ENCODE measurements at places on chromosomes 3 and 15.

- DNase-seq = no peak
These were observed 39.2 kb downstream of the EPHB3 start for GRCh38 chr3:184600685-184601377.

DNA sequence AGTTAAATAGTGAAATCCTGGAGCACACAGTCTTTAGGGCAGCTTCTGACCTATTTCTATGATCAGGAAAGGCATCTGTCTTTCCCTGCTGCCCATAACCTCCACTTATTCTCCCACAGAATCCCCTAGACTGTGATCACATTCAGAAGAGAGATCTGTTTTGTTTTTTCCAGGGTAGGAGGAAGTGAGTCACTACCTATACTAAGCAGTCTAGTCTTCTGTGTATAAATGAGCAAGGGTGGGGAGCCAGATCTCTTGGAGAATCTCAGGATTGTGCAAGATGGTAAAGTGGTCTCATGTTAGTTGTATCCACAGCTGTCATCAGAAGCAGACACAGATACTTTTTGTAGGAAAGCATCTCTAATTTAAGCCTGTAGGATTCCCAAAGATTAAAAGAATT lies 11.8 kb upstream of the FBXO22 start:
- no peak for DNase-seq

DNA sequence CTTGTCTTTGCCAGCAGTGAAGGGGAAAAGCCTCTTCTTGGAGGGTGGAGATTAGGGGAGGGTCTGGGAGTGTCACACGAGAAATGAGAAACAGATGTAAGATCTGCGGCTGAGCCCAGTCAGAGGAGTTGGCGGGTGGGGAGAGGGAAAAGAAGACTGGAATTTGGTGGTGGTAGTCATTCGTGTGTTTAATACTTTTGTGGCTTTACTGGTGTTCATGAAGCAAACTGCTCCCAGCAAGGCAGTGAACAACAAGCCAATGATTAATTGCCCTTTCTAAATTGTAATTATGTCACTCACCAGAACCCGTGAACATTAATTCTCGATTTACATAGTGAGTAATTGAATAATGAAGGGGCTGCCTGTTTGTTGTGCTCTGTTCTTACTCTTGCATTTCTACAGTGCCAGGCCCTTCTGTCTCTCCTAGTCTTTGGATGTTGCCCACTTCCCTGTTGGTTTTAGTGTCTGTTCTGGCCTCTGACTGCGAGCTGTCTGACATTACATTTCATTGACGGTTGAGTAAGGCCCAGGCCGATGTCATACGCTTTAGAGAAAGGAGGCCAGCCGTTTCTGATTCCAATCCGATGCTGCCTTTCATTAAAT lies 78.0 kb downstream of the CHCHD6 start:
- no peak for DNase-seq

DNA sequence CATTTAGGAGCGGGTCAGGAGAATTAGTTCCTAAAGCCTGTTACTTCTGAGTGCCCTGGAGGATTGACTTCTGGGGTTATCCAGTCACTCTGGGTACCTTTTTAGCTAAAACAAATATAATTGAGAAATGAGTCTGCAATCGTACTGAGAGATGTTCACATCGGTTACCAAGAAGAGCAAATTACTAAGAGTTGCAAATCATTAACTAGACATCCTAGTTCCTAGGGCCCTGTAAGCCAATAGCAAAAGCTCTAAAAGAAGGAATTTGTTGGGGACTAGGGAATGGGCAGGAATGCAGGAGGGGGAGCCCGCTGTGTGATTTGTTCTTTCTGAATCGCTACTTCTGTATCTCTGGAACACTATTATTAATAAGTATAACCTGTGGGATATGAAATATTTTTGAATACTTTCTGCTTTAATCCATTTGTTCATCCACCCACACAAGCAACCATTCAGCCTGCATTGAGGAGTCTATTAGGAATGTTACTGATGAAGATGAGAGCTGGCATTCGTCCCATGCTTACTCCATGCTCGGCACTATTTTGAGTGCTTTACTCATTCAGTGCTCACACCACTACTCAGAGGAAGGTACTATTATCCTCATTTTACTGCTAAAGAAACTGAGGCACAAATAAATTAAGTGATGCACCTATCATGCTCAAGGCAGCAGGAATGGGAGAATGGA lies 31.5 kb upstream of the KY start:
- no peak for DNase-seq

DNA sequence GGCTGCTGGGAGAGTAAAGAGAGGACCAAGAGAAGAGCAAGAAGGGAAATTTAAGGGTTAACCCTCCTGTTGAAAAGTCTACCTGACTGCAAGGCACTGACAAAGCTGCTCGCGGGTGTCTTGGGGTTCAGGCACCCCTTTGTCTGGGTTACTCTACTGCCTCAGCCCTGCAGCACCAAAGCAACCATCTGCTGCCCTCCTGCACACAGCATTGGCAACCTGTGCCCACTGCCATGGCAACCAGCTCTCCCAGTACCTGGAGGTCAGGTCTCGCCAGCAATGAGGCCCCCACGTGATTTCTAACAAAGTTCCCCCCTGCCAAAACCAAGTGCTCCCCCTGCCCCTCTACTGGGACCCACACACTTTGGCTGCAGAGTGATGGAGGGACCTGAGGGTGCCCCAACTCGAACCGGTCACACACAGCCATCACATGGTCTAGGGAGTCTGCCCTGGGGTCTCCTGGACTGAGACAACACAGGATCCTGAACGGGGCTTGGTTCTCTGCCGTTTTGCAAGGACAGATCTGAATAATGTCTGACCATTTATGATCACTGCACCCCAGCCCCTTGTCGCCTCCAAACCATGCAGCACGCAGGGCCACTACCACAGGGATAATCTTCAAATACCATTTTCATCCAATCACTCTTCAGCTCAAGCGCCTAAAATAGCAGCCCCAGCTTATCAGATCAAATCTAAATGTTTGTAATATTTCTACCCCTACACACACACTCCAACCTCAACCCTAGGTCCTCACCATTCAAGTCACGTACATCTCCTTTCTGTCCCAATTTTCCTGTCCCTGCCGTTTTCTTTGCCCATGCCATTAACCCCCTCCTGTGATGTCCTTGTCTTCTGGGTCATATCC lies 50.7 kb downstream of the ADCY5 start:
- no peak for DNase-seq

DNA sequence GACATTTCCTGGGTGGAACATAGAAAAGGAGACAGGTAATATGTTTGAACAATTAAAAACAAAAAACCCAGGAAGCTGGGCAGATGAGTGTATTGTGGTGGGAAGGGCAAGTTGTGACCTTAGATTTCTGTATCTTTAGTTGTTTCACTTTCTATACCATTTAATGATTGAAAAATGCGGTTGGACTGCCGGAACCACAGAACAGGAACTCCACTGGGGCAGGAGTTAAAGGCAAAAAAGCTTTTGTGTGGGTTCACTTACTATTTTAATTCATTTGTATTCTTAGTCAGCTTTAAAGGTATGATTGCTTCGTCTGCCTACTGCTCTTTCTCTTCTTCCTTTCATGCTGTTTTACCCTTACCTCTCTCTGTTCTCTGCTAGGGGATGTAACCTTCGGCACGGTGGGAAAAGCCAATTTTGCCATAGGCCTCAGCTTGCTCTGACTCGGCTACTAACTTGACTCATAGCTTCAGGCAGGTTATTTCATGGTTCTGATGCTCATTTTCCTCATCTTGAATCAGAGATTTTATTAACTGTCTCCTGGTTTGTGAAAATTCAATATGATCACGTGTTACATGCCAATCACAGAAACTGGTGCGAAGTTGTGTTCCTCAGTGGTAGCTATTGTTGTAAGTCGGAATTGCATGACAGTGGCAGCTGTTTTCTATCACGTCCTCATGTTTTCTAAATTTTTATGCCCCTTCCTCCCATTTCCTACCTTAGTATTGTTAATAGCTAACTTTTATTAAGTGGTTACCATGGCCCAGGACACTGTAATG lies 1.6 kb upstream of the MCTP2 start:
- peak; percentile 60 for DNase-seq

- DNase-seq = peak; percentile 21
These were observed 106.5 kb upstream of the SLC4A7 start for GRCh38 chr3:27590437-27591298.

DNA sequence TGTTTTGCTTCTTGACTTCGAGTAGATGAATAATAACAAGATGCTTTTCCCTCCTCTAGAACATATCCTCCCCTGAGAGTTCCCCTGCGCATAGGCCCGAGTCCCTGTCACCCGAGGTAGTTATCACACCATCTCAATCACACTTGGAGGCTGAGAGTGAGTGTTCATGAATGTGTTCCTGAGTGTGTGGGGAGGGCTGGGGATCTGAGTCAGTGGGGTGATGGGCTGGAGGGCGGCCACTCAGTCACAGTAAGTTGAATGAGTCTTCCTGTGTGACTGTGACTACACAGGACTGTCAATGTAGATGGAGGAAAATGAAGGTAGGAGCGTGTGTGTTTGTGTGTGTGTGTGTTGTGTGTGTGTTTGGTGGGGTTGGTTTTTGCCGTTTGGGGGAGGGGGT lies 71.0 kb downstream of the SETD5 start:
- DNase-seq = peak; percentile 8

DNA sequence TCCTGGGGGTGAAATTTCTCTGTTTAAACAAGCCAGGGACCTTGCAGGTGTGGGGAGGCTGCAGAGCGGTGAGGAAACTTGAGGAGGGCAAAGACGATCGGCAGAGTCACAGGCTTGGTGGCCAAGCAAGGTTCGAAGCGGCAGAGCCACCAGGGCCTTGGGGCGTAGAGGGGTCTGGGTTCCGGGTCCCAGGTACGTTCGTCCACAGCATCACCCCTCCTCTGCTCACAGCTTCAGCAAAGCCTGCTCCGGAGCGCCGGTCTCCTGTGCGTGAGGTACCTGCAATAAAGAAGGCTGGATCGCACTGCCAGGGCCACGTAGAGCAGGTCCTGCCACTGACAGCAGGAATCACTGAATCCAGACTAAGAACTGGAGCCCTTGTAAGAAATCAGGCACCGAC lies 66.8 kb upstream of the PCSK6 start:
- no peak for DNase-seq

DNA sequence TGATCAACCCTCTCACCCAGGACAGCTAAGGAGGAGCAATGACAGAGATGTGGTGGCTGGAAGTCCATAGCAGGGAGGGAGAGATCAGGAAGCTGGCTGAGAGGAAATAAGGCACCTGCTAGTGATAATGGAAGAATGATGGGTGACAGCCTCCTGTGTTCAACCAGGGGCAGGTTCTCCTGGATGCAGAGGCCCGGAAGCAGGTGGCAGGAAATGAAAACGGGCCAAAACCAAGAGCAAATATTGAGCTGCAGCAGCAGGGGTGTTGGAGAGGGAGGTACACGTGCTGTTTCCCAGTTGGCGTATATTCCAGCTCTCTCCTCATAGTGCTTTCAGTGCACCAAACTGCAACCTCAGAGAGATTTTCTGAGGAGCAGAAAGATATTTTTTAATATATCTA lies 213.4 kb upstream of the TBL1XR1 start:
- DNase-seq = no peak

GRCh38 chr3:148657470-148657869 lies 40.2 kb upstream of the AGTR1 start:
- DNase-seq = no peak

DNA sequence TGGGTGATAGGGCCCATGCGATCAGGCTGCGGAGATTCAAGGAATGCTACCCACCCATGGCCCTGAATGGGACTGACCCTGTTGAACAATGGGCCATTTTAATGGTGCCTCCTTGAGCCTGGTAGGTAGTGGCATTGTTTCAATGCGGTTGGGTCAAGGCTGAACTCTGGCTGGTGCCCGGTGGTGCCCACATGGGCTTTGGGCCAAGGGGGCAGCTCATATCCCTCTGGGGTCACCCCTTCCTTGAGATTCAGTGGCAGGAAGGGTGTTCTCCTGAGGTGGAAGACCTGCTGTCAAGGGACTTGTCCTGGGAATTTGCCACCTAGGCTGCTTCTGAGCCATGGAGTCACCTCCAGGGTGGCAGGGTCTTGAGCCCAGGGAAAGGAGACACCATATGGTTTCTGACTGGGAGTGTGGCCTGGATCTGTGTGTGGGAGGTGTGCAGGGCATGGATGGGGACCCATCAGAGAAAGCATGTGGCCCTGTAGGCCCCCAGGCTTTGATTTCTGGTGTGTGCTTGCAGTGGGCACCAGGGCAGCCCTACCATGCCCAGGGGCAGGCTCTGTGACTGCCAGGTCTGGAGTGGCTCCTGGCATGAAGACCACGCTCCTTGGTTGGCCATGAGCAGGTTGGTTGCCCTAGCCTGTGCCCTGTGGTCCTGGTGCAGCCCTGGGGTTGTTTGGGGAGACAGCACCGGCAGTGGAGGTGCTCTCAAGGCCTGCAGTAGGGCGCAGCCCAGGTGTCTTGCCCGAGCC lies 199.9 kb downstream of the UBE3A start:
- DNase-seq = no peak

DNA sequence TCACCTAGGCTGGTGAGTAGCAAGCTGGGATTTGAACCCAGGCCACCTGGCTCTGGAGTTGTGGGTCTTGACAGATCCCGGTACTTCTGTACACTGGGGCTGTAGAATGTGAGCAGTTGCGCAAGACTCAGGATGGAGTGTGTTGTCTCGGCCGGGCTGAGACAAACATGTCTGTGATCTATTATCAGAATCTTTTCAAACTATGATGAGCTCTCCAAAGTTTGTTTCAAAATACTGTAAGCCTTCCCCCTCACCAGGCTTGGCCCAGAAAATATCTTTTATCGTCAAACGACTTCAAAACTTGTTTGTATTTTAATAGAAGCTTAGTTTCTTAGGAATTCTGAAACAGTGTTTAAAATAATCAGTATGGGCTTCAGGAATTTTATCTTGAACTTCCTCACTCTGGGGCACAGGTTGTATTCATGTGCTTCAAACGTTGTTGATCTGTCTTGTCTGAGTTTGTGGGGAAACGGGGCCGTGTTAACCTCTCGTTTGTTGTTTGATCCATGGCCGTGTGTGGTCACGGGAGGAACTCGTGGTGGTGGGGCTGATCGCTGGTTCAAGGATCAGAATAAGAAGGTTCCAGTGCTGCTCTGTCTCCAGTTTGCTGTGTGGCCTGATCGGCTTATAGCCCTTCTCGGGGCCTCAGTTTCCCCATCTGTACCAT lies 40.3 kb upstream of the TFRC start:
- no peak for DNase-seq

DNA sequence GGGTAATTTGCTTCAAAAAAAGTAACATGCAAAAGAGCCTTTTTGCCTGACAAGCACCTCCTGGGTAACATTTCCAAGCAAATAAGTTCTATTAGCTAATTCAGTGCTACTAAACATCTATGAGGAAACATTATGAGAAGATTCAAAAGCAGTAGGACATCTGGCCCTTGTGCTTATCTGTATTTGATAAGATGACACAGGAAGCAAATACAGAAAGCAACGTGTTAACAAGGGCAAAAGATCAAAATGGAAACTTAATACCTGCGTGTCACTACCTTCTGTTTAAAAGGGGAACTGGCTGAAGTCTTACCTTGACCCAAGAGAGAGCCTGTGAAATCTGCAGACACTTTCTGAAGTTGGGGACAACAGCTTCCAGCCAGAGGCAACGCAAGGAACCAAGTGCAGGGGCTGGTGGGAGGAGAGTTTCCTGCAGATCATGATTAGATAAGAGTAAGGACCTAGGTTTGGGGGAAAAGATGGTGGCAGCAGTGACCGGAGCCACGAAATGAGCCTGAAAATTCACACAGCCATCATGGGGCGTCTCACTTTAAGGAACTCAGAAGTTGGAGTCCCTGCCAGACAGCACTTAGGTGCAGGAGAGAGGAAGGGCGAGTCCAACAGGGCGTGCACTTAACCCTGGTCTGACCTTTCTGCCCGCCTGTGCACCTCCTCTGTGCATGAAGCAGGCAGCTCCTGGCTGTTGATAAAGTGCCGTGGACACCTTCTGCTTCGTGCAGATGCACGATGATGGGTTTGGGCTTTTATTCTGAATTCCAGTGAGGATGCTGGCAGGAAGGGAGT lies 153.6 kb upstream of the BHLHE40 start:
- no peak for DNase-seq

- no peak for DNase-seq
These were observed 20.9 kb upstream of the CEMIP start for GRCh38 chr15:80758130-80758745.

All from stimulated activated CD4-positive, alpha-beta T cell treated with anti-CD3 and anti-CD28 coated beads, Interleukin-4, amount 100 ng/mL, for 24 hours (primary cell).